Right lobe of liver (tissue), 6 donors: ENCODE measurements at places on chromosomes 6 and 20. TPM values are rescaled to one million over a fixed set of nuclear protein-coding genes. Genes with fewer than 3 reads are reported as not detected.

- DNase-seq, result no peak
These were observed 14.0 kb downstream of the RPS6KA2 start for GRCh38 chr6:166613027-166613426.

GRCh38 chr20:46357030-46357514 is 48.8 kb upstream of the CDH22 start:
- peak; percentile 39 for DNase-seq

GRCh38 chr6:133590814-133591213 is 298.1 kb upstream of the TCF21 start:
- no peak for DNase-seq

- no peak for DNase-seq
These were observed 3.9 kb upstream of the OTOR start for GRCh38 chr20:16744178-16744807.

- DNase-seq, result no peak
These were observed 428 bp downstream of the CCM2L start for GRCh38 chr20:32010666-32011065.

Gene SSTR4
- total RNA-seq, result not detected

Gene TBX18
- 0.44 TPM for total RNA-seq

Gene TTK
- total RNA-seq, result 2.5 TPM
